ENCODE measurements at places on chromosomes 1 and 21.

- DNase-seq: no peak
Observed at GRCh38 chr1:3789421-3790300, 6.6 kb downstream of the LRRC47 start.

DNA sequence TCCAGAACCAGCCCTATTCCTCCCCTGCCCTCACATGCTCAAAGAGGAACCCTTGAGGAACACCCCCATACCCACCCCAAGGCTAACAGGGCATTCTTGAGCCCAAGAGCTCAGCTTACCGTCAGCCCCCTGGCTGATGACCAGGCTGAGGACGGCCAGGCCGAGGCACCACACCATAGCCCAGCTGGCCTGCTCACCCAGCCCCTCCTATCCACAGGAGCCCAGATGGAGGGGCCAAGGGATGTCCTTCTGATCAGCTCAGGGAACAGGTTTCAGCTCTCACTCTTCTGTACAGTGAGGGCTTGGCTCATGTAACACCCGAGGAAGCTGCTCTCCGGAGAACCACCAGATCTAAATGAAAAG is 2.2 kb downstream of the IGSF9 start:
- no peak for DNase-seq

- DNase-seq: no peak
Observed at GRCh38 chr1:67159233-67159632, 7.0 kb upstream of the IL23R start.

DNA sequence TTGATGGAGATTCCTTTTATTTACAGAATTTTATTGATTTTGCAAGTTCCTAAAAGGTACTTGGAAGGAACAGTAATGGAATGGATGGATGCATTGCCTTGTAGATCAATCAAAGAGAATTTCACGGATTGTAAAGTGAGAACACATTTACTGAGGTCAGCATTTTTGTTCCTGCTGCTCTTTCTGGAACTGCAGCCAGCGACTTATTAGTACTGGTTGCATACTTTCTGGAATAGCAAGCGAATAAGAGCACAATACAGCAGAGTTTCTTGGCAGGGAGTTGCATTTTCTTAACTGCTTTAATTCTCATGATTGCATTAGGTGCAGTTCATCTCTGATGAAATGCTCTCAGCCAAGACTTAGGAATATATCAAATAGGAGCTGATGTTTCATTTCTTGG is 106.1 kb upstream of the CHODL start:
- DNase-seq: no peak

DNA sequence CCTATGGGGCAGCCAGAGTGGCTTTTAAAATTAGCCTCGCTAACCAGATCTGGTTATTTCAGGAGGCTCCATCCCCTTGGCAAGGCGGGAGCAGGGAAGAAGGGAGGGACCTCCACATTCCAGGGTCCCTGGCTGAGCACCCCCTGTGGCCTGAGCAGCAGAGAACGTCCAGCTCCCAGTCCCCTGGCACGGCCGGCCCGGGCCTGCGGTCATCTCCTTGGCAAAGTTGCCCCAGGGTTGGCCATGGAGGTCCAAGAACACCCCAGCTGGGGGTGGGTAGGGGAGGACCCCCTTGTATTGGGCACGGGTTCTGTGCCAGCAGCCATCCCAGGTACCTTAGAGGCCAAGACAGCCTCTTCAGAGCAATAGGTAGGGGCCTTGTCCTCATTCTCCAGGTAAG is 75.9 kb downstream of the RAP1GAP start:
- DNase-seq: no peak

- no peak for DNase-seq
Observed at GRCh38 chr1:73821520-73821919, 376.5 kb downstream of the LRRIQ3 start.

DNA sequence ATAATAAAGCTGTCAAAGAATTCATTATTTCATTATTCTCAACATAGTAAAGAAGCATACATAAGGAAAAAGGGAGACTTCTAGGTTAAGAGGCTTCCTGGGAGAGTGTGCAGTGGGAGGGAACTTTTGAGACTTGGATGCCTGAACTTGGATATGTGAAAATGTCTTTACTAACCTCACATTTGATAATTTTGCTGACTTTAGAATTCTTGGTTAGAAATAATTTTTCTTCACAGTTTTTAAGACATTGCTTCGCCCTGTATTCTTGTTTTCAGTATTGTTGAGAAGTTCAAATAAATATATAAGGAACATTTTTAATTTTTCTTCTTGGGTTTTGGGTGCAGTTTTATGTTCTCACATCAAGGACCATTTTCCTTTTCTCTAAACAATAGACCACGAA is 40.0 kb downstream of the GPSM2 start:
- DNase-seq: no peak

- DNase-seq: no peak
Observed at GRCh38 chr21:39869141-39869818, 2.0 kb downstream of the PCP4 start.
